ENCODE measurements at places on chromosomes 6 and 20. TPM values are rescaled to one million over a fixed set of nuclear protein-coding genes. Genes with fewer than 3 reads are reported as not detected.

The HSPA1L gene
- total RNA-seq = 2.2 TPM

The PKIB gene
- total RNA-seq = 6.5 TPM

The POM121L2 gene
- total RNA-seq = not detected

The RBM12 gene
- total RNA-seq = 39.8 TPM

The SSTR4 gene
- total RNA-seq = 0.07 TPM

The ZFP57 gene
- total RNA-seq = 0.07 TPM

The CLIC5 gene
- total RNA-seq = under 0.01 TPM

The CAGE1 gene
- total RNA-seq = 0.07 TPM

The FOXO3 gene
- 59.6 TPM for total RNA-seq

Measured in smooth muscle cell of the pulmonary artery (primary cell).